ENCODE measurements at places on chromosomes 3 and 15. TPM values are rescaled to one million over a fixed set of nuclear protein-coding genes. Genes with fewer than 3 reads are reported as not detected.

The EXD1 gene
- total RNA-seq: not detected

The MYZAP gene
- total RNA-seq: 429 TPM

The ZNF80 gene
- total RNA-seq: not detected

The AQP9 gene
- 1.6 TPM for total RNA-seq

The PHLDB2 gene
- total RNA-seq: 31.2 TPM

The SERPINI2 gene
- total RNA-seq: 1.1 TPM

The DIPK2A gene
- 10.4 TPM for total RNA-seq

The KLHDC8B gene
- 55.9 TPM for total RNA-seq

The A4GNT gene
- total RNA-seq: not detected

The LRTM1 gene
- total RNA-seq: not detected

The PXYLP1 gene
- total RNA-seq: 10.8 TPM

The TM4SF18 gene
- 13.2 TPM for total RNA-seq

The LAMB2 gene
- total RNA-seq: 714 TPM

The SLC25A36 gene
- total RNA-seq: 54.7 TPM

The DZIP1L gene
- total RNA-seq: 5.8 TPM

The CLRN1 gene
- not detected for total RNA-seq

The SEMA3B gene
- 32.6 TPM for total RNA-seq

The ST3GAL6 gene
- total RNA-seq: 22.2 TPM

The REC114 gene
- 1.8 TPM for total RNA-seq

The TMC3 gene
- total RNA-seq: not detected

The OR5K2 gene
- not detected for total RNA-seq

The EIF5A2 gene
- 13.0 TPM for total RNA-seq

The ABHD10 gene
- total RNA-seq: 30.9 TPM

The PRICKLE2 gene
- 21.0 TPM for total RNA-seq

The DAZL gene
- total RNA-seq: not detected

The FBN1 gene
- 110 TPM for total RNA-seq

The RABL3 gene
- total RNA-seq: 15.2 TPM

The STRA6 gene
- total RNA-seq: not detected

The PLSCR5 gene
- total RNA-seq: not detected

The ANKRD34C gene
- total RNA-seq: not detected

The THAP10 gene
- total RNA-seq: 3.2 TPM

The FAM81A gene
- total RNA-seq: 2.4 TPM

The FSTL1 gene
- 503 TPM for total RNA-seq

The TM2D3 gene
- 39.2 TPM for total RNA-seq

The GOLGA6L4 gene
- total RNA-seq: 1.5 TPM
